Cardiac muscle cell (in vitro differentiated cells and primary cell): ENCODE measurements at places on chromosomes 6 and 20. TPM values are rescaled to one million over a fixed set of nuclear protein-coding genes. Genes with fewer than 3 reads are reported as not detected.

Gene ADGRG6
- 8.7 and 12.9 TPM in 2 replicates for total RNA-seq

Gene DOK5
- 1.0 and 1.4 TPM in 2 replicates for total RNA-seq

Gene IMPG1
- 0.71 and 0.74 TPM in 2 replicates for total RNA-seq

- no peaks in the 10 kb centered on the region for H3K4me1 ChIP-seq
- no peaks in the 10 kb centered on the region for H3K27me3 ChIP-seq
- H3K27ac ChIP-seq: no peak overlapping the region
- no peaks in the 10 kb centered on the region for H3K36me3 ChIP-seq
Observed at GRCh38 chr6:166346965-166347364, 4.6 kb upstream of the SFT2D1 start.

GRCh38 chr6:18654821-18655220 lies 267.7 kb downstream of the RNF144B start:
- H3K4me3 ChIP-seq: no peak overlapping the region
- no peak overlapping the region for H3K27ac ChIP-seq
- no peaks in the 10 kb centered on the region for H3K27me3 ChIP-seq
- DNase-seq: no peak

- H3K4me1 ChIP-seq: peaks cover 48% of the 10 kb centered on the region
- no peaks in the 10 kb centered on the region for H3K27me3 ChIP-seq
- DNase-seq: no peak
- peak overlapping the region; percentile 79 for H3K4me3 ChIP-seq
- H3K27ac ChIP-seq: peak overlapping the region; percentile 87
Observed at GRCh38 chr6:110876806-110877564, 2.4 kb downstream of the AMD1 start.

GRCh38 chr6:15382089-15382488 lies 136.2 kb downstream of the JARID2 start:
- no peak overlapping the region for H3K4me3 ChIP-seq
- DNase-seq: no peak
- no peak overlapping the region for H3K27ac ChIP-seq
- H3K4me1 ChIP-seq: peaks cover 35% of the 10 kb centered on the region

DNA sequence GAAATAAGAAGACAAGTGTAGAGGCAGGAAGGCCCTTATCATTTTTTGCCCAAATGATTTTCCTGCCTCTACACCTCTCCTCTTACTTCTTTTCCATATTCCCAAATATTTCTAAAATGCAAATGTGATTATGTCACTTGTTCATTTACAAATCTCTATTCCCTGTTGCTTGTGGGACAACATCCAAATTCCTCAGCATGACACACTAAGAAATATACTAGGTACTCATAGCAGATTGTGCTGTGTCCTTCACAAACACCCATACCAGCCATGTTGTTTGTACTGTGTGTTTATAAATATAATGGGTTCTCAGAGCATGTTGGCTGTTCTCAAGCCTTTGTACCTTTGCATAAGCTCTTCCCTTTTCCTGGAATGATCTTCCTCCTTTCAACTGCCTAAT lies 17.7 kb upstream of the FYN start:
- DNase-seq: no peak
- no peak overlapping the region for H3K27ac ChIP-seq
- H3K36me3 ChIP-seq: no peaks in the 10 kb centered on the region
- H3K4me1 ChIP-seq: no peaks in the 10 kb centered on the region
- no peak overlapping the region for H3K4me3 ChIP-seq

Gene SLC4A11
- 0.11 and 0.12 TPM in 2 replicates for total RNA-seq

GRCh38 chr20:62523473-62524203 lies 47.8 kb upstream of the GATA5 start:
- H3K27me3 ChIP-seq: no peaks in the 10 kb centered on the region
- DNase-seq: no peak
- H3K4me3 ChIP-seq: no peak overlapping the region
- no peaks in the 10 kb centered on the region for H3K36me3 ChIP-seq

Gene RNF182
- 0.78 and 1.3 TPM in 2 replicates for total RNA-seq

Gene C2
- total RNA-seq: 1.9 TPM in 2 replicates

Gene CDSN
- total RNA-seq: not detected in 2 replicates

- DNase-seq: no peak
- H3K36me3 ChIP-seq: no peaks in the 10 kb centered on the region
- no peaks in the 10 kb centered on the region for H3K27me3 ChIP-seq
Observed at GRCh38 chr20:32522776-32523612, 62.1 kb downstream of the NOL4L start.

GRCh38 chr6:54847799-54848597 lies 1.4 kb downstream of the FAM83B start:
- no peaks in the 10 kb centered on the region for H3K36me3 ChIP-seq
- H3K4me3 ChIP-seq: no peak overlapping the region
- no peak for DNase-seq
- no peaks in the 10 kb centered on the region for H3K4me1 ChIP-seq
- H3K27ac ChIP-seq: no peak overlapping the region
- peaks cover 47% of the 10 kb centered on the region for H3K27me3 ChIP-seq

Gene PPIL6
- 4.1 and 7.3 TPM in 2 replicates for total RNA-seq

Gene CNKSR3
- total RNA-seq: 3.8 and 4.4 TPM in 2 replicates

GRCh38 chr20:62286493-62287064 lies 16.2 kb upstream of the ADRM1 start:
- peaks cover 16% of the 10 kb centered on the region for H3K36me3 ChIP-seq
- H3K27ac ChIP-seq: no peak overlapping the region
- no peak overlapping the region for H3K4me3 ChIP-seq
- peaks cover 15% of the 10 kb centered on the region for H3K4me1 ChIP-seq

DNA sequence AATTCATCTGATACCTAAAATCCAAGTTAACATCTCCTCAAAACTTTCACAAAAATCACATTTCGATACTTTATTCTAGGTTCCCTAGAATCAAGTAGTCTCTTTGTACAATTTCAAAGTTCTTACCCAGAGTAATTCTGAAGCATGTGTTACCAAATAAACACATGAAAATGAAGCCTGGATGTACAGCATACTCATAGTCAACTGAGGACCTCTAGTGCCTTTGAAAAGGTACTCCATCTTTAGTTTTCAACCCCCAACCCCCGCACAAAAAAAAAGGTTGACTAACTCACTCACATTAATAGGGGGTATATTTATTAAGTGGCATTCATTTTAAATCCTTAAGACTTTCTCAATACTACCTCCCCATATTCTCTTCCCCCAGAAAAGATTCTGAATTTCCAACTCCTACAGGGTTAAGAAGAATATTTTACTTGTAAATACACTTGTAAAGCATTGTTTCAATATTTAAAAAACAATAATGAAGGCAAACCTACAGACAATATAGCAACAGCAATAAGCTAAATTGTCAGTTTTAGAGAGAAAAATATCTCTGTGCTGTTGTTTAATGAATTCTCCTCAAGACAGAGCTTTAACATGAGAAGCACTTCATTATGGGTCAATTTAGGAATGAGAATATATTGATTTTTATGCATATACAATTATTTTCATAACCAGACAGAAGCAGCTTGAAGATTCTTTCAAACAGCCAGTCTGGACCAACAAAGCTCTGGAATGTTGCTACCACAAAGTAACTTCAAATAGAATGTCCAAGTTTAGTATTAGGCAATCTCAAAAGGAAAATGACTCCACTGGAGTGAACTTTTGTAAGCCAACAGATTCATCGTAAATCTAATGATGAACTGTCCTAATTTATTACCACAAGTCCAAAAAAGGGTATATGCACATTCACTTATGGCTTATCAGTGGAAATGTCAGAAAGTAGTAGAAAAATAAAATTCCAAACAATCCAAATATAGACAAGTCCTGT lies 3.3 kb downstream of the PLN start:
- no peaks in the 10 kb centered on the region for H3K27me3 ChIP-seq
- H3K36me3 ChIP-seq: peaks cover 18% of the 10 kb centered on the region
- peak; percentile 64 for DNase-seq

GRCh38 chr6:41573985-41574384 lies 27.8 kb downstream of the FOXP4 start:
- no peak for DNase-seq
- H3K36me3 ChIP-seq: no peaks in the 10 kb centered on the region

DNA sequence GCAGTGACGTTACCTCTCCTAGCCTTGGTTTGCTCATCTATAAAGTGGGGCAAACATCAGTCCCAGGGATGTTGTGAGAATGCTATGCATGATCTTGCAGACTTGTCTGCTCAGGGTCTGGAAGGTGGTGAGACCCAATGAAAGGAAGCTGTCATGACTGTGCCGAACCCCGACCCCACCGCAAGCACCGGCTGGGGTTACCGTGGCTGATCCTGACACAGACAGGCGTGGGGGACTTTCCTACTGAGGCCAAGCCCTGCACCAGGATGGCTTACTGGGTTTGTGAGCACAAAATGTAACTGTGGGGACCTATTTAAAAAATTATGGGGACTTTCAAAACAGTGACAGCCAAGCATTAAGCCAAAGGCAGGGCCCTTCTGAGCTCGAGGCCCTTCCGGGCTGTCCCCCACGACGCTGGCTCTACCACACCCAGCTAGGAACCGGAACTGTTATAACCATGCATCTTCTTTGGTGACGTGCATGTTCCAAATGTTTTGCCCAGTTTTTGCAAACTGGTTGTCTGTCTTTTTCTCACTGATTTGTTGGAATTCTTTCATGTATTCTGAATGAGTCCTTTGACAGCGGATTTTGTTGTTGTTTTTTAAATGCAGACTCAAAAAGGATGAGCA lies 76.6 kb upstream of the PMEPA1 start:
- no peak overlapping the region for H3K27ac ChIP-seq
- DNase-seq: no peak
- H3K27me3 ChIP-seq: peaks cover 3% of the 10 kb centered on the region
- H3K36me3 ChIP-seq: no peaks in the 10 kb centered on the region
- no peak overlapping the region for H3K4me3 ChIP-seq

DNA sequence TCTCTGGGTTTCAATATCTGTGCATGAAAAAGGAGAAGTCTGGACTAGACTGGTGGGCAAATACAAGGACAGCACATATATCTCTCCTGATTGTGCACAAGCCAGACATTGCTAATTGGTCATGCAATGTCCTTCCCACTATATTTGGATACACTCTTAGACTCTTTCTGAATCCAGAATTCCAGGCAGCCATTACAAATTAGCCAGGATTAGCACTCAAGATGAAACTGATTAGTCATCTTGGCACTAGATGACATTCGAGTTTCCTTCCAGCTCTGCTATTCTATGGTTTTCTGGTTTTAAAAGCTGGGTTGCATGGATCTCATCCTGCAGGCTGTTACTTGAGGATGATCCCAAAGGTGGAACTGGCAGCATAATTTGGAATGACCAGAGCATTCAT lies 73.2 kb downstream of the SCP2D1 start:
- H3K4me3 ChIP-seq: no peak overlapping the region
- H3K27me3 ChIP-seq: no peaks in the 10 kb centered on the region
- H3K4me1 ChIP-seq: no peaks in the 10 kb centered on the region
- no peak overlapping the region for H3K27ac ChIP-seq
- H3K36me3 ChIP-seq: no peaks in the 10 kb centered on the region
- no peak for DNase-seq

DNA sequence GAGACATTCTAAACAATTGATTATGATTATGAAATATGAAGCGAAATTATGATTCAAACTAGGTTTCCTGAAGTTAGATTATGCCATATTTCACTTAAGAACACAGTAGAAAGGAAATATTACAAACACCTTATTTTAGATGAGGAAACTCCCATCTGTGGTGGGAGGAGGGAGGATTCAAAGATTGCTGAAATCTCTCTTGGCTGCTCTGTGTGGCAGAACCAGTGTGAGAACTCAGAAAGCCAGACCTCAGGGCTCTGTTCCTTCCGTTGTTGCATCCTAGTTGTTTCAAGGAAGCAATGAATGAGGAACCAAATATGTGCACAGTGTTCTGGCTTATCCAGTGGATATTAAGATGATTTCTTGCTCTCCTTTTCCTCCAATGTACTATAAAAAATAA lies 2.1 kb downstream of the TAAR5 start:
- no peak for DNase-seq
- no peaks in the 10 kb centered on the region for H3K4me1 ChIP-seq
- no peak overlapping the region for H3K4me3 ChIP-seq
- no peak overlapping the region for H3K27ac ChIP-seq
- H3K27me3 ChIP-seq: no peaks in the 10 kb centered on the region

Gene SLC17A1
- not detected in 2 replicates for total RNA-seq

- no peak overlapping the region for H3K27ac ChIP-seq
- peaks cover 22% of the 10 kb centered on the region for H3K36me3 ChIP-seq
- no peak overlapping the region for H3K4me3 ChIP-seq
- no peaks in the 10 kb centered on the region for H3K4me1 ChIP-seq
- no peak for DNase-seq
Observed at GRCh38 chr6:35637911-35638310, 50.8 kb downstream of the FKBP5 start.

Gene FILIP1
- 56.8 and 107 TPM in 2 replicates for total RNA-seq

DNA sequence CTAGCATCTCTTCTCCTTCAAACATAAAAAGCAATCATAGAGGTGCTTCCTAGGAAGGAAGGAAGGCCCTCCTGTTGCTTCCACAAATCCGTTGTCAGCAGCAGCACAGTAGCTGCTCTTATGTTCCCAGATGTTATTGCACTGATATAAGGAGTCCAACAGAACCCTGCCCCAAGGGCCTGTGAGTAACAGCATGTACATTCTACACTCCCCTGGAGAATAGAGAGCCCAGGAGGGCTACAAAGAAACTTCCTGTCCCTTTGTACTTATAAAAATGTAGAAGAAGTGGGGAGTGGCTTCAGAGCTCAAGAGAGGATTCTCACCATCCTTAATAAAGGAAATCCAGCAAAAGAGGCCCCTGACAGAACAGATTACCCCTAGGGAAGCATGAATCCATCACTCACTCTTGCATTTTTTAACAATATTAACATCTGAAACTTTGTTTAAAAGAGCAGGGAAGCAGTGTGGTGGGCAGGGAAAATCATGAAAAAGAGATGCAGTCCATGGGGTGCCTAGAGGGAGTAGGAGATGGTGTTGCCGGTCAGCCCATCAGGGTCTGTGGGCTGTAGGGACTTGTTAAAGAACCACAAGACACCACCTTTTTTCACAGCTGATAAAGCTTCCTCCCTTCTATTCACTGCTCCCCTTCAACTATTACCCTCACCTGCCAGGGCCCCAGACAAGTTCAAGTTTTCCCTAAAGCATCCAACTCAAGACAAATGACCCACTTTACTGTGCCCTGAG lies 104.5 kb upstream of the ADGRF1 start:
- no peaks in the 10 kb centered on the region for H3K36me3 ChIP-seq
- no peaks in the 10 kb centered on the region for H3K4me1 ChIP-seq
- no peak for DNase-seq
- no peak overlapping the region for H3K4me3 ChIP-seq
- no peaks in the 10 kb centered on the region for H3K27me3 ChIP-seq

Gene PLEKHG1
- 0.67 and 8.5 TPM in 2 replicates for total RNA-seq

- peaks cover 17% of the 10 kb centered on the region for H3K4me1 ChIP-seq
- no peak overlapping the region for H3K4me3 ChIP-seq
- DNase-seq: no peak
- H3K27me3 ChIP-seq: no peaks in the 10 kb centered on the region
Observed at GRCh38 chr6:56573624-56574023, 69.1 kb downstream of the DST start.

- H3K36me3 ChIP-seq: no peaks in the 10 kb centered on the region
- H3K4me1 ChIP-seq: peaks cover 56% of the 10 kb centered on the region
- no peaks in the 10 kb centered on the region for H3K27me3 ChIP-seq
- H3K4me3 ChIP-seq: no peak overlapping the region
- peak; percentile 81 for DNase-seq
Observed at GRCh38 chr6:156791320-156791850, 14.2 kb downstream of the ARID1B start.

GRCh38 chr6:24659561-24659960 lies 7.1 kb downstream of the TDP2 start:
- DNase-seq: no peak
- H3K27me3 ChIP-seq: no peaks in the 10 kb centered on the region
- peaks cover 13% of the 10 kb centered on the region for H3K36me3 ChIP-seq
